Stimulated activated CD8-positive, alpha-beta memory T cell treated with anti-CD3 and anti-CD28 coated beads, Interleukin-2, amount 100 ng/mL, for 1 hour (primary cell): ENCODE measurements at places on chromosomes 6 and 20.

- DNase-seq = no peak
Measured at GRCh38 chr20:63836458-63837344, 5.6 kb upstream of the ZBTB46 start.

- no peak for DNase-seq
Measured at GRCh38 chr6:55917751-55918415, 42.5 kb upstream of the BMP5 start.

DNA sequence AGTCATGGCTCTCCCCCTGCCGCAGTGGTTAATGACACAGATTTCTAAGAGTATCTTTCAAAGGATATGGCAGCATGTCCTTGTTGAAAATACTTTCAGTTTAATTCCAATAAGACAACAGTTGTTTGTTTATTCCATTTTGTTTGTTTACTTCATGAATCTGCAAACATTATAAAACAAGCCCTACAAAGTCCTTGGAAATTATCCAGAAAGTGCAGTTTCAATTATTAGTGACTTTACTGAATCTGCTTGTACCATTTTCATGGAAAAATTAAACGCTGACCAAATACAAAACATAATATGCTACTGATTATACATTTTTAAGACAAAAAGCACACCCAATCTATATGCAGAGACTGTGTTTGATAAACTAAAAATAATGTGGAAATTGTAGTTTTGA lies 3.3 kb downstream of the HEY2 start:
- no peak for DNase-seq

GRCh38 chr6:100925749-100926148 lies 44.6 kb upstream of the ASCC3 start:
- DNase-seq = no peak

DNA sequence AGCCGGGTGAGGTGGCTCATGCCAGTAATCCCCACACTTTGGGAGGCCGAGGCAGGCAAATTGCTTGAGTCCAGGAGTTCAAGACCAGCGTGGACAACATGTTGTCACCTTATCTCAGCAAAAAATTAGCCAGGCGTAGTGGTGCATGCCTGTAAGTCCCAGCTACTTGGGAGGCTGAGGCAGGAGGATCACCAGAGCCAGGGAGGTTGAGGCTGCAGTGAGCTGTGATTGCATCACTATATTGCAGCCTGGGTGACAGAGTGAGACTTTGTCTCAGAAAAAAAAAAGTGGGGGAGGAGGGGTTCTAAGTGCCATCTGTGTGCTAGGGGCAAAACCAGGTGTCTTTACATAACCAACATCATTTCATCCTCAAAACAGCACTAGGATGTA lies 48.3 kb downstream of the CDK5RAP1 start:
- no peak for DNase-seq

DNA sequence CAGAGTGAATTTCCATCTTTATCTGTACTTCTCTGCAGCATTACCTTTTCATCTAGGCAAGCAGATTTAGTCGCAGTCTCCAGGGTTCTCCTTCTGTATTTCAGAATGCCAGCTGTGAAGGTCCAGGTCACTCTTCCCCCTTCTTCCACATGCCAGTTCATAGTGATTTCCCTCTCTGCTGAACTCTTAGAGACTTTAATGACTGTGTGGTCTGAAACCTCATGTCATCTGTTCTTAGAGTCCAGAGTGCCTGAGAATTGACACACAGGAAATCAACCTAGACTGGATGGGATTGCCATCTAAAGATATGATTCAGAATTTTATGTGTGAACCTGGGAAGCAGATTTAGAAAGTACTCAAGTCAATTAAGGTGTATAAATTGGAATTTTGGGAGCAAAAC lies 248.1 kb downstream of the TPBG start:
- no peak for DNase-seq

DNA sequence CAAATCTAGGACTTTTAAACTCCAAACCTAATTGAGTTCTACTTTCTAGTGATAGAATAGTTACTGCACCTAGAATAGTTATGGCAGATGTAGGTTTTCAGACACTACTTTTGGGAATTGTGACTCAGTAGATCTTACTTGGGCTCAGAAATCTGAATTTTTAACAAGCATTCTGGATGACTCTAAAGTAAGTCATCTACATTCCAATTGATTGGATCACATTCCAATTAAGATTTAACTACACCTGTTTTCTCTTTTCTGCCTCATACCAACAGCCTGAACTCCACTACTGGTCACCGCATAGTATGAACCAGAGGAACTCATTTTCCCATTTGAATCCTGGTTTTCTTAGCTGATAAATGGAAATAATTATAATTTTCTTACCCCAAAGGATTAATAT lies 49.5 kb upstream of the TFAP2D start:
- no peak for DNase-seq

DNA sequence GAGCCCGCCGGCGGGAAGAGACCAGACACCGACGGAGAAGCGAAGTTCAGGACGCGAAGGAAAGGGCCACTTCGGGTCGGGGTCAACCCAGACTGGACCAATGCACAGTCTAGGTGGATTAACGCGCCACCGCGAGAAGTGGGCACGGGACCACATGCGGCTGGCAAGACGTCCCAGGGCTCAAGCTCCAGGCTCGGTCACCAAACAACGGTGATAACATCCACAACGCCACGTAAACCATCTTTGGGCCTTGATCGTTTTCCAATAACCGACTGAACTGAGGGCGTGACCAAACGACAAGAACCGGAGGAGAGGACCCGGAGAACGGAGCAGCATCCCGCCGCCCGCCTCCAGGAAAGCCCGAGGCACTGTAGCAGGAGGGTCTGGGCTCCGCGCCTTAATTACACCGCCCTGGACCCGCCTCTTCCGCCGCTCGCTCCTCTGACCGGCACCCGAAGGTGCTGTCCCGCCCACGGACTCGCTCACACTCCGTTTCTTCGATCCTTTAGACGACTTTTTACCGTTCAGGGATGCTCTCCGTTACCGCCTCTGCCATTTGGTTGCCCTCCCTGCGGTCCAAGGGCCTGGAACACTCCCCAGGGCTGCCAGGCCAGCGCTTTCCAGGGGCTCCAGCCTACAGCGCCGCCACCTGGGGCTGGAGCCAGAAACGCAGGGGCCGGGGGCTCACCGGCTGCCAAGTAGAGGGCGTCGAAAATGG lies 44.1 kb downstream of the DPPA5 start:
- no peak for DNase-seq

DNA sequence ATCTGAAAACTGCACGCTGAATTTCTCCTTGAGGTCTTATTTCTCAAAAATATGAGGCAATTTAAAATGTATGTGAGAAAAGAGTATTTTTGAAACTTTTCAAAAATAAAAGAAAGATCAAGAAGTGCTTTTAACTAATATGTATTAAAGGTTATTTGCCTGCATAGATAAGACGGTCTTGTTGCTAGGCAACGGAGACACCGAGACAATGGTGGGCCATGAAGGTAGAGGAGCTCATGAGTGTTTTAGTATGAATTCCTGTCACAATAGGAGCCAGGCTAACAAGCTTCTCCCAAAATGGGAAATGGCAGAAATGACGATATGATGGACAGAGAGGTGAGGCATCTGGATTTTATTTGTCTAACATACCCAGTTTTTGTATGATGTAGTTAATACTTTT lies 308.2 kb downstream of the SLC35F1 start:
- no peak for DNase-seq

DNA sequence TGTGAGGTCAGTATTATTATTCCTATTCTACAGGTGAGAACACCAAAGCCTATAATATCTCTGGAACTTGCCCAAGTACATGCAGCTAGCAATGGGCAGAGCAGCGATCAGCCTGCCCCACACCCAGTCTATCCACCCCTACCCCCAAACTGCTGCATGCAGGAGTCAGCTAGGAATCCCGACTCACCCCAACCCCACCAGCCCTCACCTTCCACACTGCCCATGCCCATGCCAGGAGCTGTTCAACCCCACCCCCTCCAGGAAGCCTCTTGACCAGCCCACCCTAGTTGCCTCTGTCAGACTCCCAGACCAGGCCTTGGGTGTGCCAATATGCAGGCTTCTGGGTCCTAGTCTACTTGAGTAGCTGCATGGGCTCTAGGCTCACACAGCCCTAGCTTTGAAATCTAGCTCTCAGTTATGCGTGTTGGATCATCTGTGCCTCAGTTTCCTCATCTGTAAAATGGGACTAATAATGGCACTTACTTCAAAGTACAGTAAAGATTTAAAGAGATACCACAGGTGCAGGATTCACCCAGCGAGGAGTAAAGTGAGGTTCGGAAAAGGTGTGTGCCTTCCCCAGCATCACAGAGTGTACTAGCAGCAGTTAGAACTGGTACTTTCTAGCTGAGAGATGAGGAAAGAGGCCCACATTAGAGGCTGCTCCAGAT lies 173.2 kb downstream of the VEGFA start:
- no peak for DNase-seq

DNA sequence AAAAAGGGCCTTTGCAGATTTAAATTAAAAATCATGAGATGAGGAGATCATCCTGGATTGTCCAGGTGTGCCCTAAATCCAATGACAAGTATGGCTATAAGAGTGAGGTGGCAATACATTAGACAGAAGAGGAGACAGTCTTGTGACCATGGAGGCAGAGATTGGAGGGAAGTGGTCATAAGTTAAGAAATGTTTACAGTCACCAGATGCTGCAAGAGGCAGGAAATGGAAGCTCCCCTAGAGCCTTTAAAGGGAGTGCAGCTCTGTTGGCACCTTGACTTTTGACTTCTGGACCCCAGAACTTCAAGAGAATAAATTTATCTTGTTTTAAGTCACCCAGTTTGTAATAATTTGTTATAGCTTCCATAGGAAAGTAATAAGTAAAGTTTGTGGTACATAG lies 61.1 kb downstream of the HMGN3 start:
- no peak for DNase-seq

- no peak for DNase-seq
Measured at GRCh38 chr20:56414842-56415765, 3.0 kb downstream of the CASS4 start.

DNA sequence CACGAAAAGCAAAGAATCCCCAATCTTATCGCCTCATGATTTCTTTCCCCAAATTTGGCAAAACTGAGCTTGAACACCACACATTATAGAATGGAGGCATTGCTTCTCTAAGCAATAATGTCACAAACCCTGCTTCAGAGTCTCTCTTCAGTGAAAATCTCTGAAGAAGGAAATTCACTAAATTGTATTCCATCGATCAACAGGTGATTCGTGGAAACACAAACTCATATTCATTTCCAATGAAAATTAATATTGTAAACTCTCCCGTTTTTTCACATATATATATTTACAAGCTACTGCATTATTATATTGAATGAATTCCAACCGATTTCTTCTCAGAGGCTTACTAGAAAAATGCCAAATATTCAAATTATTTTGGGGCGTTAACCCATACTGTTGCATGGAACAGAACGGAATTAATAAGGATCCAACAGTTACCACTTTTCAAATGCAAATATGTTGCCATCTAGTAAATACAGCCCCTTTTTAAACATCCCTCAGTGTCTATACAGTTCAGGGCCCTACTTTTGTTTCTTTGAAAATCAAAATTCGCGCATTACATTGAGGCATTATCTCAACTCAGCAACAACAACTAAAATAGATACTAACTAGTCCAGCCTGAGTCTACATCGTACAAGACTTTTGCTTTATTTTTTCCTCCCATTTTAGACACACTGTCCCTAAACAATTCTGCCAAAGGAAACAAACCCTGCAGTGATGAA lies 1.3 kb downstream of the KIF13A start:
- DNase-seq = no peak

DNA sequence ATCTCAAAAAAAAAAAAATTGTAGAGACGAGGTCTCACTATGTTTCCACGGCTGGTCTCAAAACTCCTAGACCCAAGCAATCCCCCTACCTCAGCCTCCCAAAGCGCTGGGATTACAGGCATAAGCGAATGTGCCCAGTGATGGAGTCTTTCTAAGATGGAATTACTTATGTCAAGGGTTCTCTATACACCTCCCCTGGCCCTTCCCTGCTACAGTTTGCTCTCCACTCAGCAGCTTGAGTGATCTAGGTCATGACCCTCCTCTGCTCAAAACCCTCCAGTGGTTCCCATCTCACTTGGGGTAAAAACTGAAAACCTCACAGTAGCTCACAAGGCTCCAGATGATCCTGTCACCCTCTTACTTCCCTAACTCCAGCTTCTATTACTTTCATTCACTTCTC lies 1.8 kb upstream of the DNPH1 start:
- no peak for DNase-seq

DNA sequence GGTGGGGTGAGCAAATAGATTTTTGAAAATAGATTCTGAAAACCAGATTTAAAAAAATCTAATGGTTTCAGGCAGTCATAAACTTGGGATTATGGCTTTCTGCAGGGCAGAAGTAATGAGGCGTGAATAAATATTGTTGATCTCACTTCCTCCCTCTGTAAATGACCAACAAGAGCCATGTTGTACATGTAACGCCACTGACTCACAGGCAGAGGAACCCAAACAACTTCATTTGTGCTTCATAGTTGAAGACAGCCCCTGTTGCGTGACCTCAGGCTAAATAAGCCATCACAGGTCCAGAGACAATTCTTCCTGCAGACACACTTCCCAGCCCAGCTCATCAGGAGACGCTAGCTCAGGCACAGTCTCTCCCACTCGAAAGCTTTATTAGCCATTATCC lies 59.1 kb upstream of the F13A1 start:
- no peak for DNase-seq

DNA sequence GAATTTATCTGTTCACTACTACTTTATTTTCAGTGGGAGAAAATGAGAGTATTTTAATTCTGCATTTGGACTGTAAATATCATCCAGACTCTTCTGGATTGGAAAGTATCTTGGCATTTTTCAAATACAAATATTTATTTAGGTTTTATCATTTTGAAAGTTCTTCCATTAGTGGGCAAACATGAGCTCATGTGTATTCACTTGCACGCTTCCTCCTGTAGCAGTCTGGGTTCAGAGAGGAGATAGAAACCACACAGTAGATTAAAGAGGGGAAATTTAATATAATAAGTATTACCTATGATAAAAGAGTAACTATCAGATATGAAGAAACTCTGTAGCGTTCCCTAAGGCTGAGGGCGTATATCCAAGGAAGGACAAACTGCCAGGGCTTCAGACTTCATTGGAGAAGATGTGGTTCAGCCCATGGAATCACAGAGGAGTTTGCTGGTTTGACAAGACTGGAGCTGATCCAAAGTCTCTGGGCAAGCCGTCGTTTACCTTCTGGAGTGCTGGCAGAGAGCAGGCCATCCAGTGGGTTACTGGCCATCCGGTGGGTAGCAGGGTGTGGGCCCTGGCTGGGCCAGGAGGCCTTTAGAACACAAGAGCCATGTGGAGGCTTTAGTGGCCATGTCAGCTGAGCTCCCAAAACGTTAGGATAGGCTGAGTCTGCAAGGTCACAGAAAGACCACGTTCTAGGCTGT lies 44.3 kb downstream of the KCNS1 start:
- DNase-seq = no peak

DNA sequence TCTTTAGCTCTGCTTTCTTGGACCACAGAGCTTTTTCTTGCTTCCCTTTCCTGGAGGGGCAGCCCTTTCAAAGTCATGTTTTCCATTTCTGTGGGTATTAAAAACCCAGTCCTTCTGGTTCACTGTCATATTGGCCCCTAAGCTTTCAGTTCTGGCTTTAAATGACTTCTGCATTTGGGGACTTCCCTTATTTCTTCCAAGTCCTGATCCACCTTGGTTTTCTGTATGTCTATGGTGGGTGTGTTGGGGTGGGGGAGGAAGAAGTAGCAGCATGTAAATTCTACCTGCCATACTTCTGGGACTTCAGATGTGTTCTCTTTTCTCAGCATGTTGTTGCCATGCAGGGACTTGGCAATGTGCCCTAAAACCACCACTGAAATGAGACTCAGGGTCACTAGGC lies 77.1 kb upstream of the EMILIN3 start:
- DNase-seq = no peak
